AML-193 (cell line): ENCODE measurements at places on chromosomes 7 and 10.

DNA sequence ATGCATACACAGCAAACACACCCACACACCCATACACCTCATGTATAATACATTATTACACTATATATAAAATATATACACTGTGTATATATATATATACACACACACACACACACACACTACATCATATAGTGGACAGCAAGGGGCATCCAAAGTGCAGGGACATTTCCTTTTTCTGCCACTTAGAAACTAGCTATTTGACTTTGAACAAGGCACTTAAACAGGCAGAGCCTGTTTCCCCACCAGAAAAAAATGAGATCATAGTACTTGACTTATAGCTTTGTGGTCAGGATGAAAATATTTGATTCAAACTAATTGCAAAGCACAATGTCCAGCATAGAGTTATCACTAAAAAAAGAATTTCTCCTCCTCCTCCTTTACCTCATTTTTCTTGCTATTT, 254.3 kb upstream of the NPVF start:
- DNase-seq = no peak

GRCh38 chr10:110946496-110946895, 27.1 kb downstream of the SHOC2 start:
- no peak for DNase-seq

DNA sequence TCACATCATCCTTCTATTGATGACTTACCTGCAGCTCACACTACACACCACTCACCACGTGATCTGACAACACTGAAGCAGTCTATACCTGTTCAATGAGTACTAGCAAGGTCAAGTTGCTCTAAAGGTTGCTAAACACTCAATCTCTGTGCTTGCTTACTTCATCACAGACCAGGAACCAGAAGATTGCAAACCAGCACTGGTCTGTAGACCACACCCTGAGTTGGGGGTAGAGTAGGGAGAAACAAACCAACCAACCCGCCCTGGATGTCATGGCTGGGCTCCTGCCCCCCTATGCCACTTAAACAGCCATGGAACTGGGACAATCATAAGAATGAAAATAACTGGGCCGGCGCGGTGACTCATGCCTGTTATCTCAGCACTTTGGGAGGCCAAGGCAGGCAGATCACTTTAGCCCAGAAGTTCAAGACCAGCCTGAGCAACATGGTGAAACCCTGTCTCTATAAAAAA, 19.6 kb downstream of the DLG5 start:
- no peak for DNase-seq

- DNase-seq = no peak
These were observed 63.7 kb downstream of the TRUB1 start for GRCh38 chr10:115001506-115002381.
